HT1080 (cell line): ENCODE measurements at places on chromosomes 1 and 21.

GRCh38 chr1:42993502-42994136, 35.0 kb upstream of the SLC2A1 start:
- DNase-seq, result no peak

DNA sequence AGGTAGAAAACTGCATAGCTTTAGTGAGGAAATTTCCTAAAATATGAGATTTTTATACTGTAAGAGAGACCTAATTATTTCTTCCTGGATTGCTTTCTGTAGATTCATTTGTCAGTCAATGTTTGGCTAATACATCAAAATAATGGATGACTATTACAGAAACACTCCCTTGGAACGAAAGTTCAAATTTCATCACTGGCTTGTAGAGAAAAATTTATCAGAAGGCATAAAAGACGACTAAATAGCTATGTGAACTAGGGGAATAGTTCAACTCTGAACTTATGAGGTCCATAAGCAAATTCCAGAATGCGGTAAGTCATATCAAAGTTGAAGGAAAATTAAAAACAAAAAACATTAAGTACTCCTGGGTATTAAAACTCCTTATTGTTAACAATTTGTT, 36.0 kb downstream of the WNT2B start:
- DNase-seq, result no peak

- DNase-seq, result peak; percentile 39
Observed at GRCh38 chr1:156086256-156086662, 4.0 kb upstream of the MEX3A start.

DNA sequence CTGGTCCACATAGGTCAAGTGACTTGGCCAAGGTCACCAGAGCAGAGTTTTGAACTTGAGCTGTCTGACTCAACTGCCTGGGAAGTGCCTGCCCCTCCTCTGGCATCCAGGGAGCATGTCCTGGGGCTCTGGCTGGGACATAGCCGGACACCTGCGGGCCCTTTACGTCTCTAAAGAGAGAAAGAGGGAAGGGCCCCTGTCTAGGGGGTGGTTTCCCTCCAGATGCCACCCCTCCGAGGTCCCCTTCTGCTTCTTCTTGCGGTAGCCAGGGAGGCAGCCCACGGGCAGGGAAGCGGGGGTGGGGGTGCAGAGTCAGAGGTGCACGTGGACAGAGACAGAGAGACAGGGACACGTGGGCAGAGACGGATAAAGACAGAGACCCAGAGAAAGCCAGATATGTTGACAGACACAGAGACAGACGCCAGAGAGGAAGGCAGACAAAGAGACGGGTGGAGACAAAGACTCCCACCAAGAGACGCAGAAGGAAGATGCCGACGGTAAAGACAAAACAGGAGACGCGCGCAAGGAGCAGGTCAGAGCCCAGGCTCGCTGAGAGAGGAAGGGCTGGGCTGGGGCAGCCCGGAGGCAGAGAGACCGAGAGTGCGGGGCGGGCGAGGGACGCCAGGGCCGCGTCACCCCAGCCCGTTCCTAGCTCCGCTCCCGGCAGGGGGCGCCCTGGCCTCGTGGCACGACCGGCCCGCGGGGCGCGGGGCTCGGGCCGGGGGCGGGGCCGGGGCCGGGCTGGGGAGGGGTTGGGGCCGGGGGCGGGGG, 458 bp upstream of the ALPL start:
- DNase-seq, result no peak

GRCh38 chr1:169844941-169845608, 48.6 kb downstream of the SCYL3 start:
- no peak for DNase-seq

DNA sequence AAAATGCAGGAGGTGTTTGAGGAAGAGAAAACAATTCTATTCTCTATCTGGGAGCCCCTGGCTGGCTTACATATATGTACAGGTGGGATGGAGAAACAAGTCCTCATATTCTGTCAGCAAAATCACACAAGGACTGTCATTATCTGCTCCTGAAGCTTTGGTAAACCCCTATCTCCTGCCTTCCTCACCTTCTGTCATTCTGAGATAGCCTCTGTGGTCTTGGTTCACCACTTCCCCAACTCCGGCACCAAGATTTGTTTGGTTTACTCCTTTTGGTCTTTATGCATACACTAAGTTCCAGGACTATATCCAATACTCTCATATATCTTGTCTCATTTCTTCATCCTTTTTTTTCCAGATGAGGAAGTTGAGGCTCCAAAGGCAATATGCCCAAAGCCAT, 551.1 kb downstream of the PLPP3 start:
- DNase-seq, result no peak

DNA sequence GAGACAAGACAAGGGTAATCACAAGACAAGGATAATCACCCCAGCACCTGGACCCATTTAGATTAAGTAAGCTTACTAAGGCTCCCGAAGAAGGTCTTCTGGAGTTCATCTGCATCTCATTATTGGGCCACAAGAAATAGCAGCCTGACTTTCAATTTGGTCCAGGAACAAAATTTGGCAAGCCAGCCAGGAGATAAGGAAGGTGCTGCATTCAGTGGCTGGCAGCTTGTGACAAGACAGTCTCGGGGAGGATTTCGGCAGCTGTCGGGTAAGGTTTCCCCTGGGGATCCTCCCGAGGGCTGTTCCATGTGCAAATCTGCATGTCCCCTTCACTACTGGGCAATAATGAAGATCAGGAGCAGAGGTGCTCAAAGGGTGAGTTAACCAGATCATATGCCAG, 195.2 kb downstream of the FCRL5 start:
- no peak for DNase-seq

DNA sequence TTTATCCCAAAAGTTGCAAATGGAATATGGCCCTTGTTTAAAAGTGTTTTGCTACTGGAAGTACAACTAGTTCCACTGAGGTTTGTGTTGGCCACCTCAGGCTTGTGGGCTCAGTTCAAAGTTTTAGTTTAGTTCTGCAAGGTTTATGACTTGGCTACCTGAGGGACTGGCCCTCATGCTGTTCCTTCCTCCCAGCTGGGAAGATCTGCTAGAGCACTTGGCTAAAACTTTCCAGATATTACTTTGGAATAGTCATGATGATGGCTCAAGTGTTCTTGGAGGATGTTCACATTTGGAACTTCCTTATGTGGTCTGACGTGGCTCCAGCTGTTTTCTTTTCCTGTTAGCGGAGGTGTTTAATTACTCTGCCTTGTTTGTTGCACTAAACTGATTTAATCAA, 110.2 kb upstream of the IVNS1ABP start:
- DNase-seq, result no peak
